ENCODE measurements at places on chromosomes 4 and X. TPM values are rescaled to one million over a fixed set of nuclear protein-coding genes. Genes with fewer than 3 reads are reported as not detected.

DNA sequence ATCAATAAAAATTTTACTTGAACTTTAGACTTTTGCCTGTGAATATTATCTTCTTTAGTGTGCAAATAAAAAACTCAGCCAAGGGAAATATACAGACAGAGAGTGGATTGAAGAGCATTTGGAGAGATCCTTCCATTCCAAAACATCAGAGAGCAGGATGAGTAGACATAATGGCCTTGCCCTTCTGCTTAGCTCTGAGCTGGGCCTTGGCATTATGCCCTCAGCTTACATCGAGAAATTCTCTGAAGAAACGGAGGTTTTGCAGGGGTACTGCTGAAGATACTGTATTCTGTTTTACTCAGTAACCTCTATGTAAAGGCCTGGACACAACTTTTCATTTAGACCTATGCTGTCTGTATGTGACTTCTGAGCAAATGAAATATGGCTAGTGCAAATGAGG lies 317.4 kb downstream of the STIM2 start:
- DNase-seq = no peak

DNA sequence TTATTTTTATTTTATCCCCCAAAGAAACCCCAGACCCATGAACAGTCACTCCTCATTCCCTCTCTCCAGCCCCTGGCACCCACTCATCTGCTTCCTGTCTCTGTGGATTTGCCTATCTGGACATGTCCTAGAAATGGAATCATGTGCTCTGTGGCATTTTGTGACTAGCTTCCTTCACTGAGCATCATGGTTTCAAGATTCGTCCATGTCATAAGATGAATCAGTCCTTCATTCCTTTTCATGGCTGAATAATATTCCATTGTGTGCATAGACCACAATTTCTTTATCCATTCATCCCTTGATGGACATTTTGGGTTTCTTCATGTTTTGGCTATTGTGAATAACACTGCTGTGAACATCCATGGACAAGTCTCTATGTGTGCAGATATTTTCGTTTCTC lies 10.2 kb downstream of the ABCD1 start:
- no peak for DNase-seq

DNA sequence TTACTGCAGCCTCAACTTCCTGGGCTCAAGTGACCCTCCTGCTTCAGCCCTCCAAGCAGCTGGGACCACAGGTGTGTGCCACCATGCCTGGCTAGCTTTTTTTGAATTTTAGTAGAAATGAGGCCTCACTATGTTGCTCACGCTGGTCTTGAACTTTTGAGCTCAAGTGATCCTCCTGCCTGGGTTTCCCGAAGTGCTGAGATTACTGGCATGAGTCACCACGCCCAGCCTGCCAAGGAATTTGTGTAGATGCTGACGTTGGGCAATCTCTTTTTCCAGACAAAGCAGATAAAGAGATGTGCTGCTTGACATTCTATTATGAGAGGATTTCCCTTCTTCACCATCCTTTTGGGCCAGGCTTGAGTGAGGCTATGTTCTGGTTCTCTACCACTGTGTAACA lies 254.5 kb upstream of the RPS6KA3 start:
- DNase-seq = no peak

The SLITRK4 gene
- total RNA-seq = 0.30 TPM
